Stimulated activated CD8-positive, alpha-beta memory T cell treated with anti-CD3 and anti-CD28 coated beads, Interleukin-7, amount 100 ng/mL, for 24 hours (primary cell): ENCODE measurements at places on chromosomes 2 and 18.

- DNase-seq: no peak
Measured at GRCh38 chr2:167293943-167294775, 405.9 kb downstream of the XIRP2 start.

GRCh38 chr2:232523682-232524597, 2.0 kb upstream of the CHRND start:
- no peak for DNase-seq

GRCh38 chr2:218031771-218032257, 29.0 kb upstream of the TNS1 start:
- no peak for DNase-seq

GRCh38 chr2:207164006-207164831, 1.5 kb downstream of the KLF7 start:
- no peak for DNase-seq

DNA sequence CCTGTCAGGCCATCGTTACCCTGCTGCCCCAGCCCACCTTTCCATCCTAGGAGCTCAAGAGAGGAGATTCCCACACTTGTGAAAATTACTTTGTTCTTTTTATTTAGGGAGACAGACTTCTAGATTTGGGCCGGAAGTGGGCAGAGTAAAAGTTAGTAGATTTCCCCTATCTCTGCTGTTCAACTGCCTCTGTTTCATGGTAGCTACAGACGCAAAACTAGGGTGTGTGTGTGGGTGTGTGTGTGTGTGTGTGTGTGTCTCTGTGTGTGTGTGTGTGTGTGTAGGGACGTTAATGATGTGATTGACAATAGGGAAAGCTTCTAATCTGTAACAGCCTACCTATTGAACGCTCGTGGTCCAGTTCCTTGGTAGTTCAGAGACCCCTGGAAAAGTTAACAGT, 438 bp downstream of the PSMA8 start:
- DNase-seq: no peak

DNA sequence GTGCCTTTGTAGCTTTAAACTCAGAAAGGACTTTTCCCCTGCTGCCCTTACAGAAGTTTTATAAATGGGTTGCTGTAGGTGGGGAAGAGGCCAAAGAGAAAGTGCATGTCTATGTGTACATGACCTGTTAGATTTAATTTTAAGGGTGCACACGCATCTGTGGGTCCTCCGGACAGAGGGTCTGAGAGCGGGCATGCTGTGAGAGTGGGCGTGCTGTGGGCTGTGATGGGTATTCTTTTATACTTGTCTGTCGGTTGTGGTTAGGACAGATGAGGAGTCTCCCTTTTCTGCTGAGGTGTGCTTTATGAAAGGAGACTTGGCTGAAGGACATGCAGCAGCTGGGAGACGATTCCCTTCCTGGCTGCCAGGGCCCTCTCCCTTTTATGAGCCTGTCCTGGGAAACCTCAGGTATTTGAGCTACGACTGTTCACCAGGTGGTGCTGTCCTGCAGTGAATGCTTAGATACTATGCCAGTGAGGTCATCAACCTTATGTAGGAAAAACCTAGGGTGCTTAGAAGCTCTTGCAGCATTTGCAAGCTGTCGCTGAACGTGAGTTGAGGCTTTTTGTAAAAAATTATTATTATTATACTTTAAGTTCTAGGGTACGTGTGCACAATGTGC, 67.5 kb downstream of the TANC1 start:
- no peak for DNase-seq

DNA sequence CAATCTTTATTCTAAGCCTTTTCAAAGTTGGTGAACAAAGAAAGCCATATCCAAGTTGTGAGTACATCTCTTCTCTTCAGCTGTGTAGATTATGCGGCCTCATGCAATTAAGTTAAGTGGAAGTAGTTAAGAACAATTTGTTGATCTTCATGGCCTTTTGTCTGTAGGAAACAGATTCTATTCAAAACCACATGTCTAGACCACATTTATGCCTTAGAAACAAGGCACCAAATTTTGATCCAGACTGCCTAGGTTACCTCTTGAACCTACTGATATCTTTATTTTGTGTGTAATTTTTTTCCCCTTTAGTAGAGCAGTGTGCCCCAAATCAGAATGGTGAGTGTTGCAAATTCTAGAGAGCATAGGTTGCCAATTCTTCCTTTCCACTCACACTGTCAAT, 101.6 kb upstream of the CERS6 start:
- no peak for DNase-seq

DNA sequence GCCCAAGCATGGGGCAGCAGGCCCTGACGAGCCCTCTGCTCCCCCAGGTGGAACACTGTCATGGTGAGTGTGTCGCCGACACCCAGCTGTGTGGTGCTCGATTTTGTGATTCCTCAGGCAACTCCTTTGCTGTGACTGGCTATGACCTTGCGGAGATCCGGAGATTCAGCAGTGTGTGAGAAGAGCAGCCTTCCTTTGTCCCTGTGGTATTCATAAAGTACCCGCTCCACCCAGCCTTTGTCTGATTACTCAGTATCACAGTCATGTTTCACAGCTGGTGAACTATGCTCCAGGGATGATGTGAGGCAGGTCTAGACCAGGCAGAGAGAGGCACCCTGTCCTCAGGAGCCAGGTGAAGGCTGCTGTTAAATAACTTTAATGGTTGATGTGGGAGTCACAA, 4.0 kb downstream of the WDR54 start:
- DNase-seq: no peak

GRCh38 chr2:230457073-230457768, 41.2 kb downstream of the SP100 start:
- no peak for DNase-seq

- DNase-seq: no peak
Measured at GRCh38 chr2:223048519-223048918, 3.5 kb upstream of the KCNE4 start.

DNA sequence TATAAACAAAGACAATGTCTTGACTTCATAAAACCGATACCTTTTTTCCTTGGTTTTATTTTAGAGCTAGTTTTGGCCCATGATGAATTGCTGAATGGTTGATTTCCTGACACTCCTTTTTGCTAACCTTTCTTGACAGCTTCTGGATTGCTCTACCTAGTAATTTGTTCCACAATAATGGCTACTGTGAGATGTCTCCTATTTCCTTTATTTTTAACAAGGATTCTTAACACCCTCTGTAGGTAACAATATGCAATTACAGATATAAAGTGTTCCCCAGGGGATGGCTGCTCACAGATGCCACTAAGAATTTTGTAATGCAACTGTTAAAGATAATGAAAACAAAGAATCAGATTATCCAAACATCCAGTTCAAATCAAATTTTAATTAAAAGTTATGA, 100.8 kb upstream of the ATP5MC3 start:
- no peak for DNase-seq

DNA sequence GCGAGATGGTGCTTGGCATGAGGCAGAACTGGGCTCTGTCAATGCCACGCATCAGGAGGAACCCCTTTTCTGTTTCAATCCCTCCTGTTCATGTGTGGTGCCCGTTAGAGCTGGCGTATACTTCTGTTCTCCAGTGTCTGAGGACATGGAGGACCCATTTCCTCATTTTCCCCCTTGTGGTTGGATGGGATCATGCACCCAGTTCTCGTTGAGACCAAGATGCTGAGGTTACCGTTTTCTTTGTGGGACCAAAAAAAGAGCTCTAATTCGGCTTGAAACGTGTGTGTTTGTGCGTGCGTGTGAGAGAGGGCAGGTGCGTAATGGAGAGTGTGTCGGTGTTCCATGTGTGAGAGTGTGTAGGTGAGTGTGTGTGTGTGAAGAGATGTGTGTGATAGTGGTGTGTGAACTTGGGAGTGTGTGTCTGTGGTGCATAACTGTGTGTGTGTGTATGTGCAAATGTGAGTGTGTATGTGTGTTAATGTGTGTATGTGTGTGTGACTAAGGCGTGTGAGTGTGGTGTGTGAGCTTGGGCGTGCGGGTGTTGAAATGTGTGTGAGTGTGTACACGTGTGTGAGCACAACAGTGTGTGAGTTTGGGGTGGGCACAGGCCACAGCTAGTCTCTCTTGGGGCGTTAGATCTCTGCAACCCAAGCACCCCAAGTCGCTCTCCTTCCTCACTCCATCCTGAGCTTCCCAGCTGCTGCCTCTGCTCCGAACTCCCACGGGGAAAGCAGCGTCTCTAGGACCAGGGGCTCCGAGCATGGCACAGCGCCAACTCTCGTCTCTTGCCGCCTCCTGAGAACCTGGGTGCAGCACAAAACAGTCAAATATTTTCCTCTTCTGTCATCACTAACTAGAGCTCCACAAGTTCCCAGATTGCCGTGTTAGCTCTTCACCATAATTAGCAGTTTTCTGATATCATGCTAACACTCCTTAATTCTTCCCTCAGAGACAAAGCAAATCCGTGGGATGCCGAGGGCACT, 75.8 kb downstream of the LONRF2 start:
- no peak for DNase-seq

- no peak for DNase-seq
Measured at GRCh38 chr2:190138032-190138431, 75.5 kb upstream of the MSTN start.

GRCh38 chr2:196653843-196654242, 14.3 kb downstream of the CCDC150 start:
- no peak for DNase-seq

DNA sequence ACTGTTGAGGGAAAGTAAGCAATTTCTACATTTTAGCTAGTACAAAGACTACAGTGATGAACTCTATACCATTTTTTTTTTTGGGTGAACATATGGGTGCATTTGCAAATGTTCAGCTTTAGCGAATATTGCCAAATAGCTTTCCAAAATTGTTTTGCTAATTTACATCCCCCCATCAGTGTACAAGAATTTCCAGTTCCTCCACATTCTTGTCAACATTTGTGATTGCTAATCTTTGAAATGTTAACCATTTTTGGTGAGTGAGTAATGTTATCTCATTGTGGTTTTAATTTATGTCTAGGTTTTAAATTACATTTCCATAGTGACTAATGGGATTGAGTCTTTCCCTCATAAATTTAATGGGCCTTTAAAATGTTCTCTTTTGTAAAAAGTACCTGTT, 16.4 kb upstream of the CNRIP1 start:
- no peak for DNase-seq

GRCh38 chr2:204115137-204116056, 178.8 kb downstream of the ICOS start:
- no peak for DNase-seq

- DNase-seq: no peak
Measured at GRCh38 chr2:60717691-60718090, 38.4 kb upstream of the PAPOLG start.

- DNase-seq: no peak
Measured at GRCh38 chr18:63892566-63892965, 5.1 kb downstream of the SERPINB2 start.

DNA sequence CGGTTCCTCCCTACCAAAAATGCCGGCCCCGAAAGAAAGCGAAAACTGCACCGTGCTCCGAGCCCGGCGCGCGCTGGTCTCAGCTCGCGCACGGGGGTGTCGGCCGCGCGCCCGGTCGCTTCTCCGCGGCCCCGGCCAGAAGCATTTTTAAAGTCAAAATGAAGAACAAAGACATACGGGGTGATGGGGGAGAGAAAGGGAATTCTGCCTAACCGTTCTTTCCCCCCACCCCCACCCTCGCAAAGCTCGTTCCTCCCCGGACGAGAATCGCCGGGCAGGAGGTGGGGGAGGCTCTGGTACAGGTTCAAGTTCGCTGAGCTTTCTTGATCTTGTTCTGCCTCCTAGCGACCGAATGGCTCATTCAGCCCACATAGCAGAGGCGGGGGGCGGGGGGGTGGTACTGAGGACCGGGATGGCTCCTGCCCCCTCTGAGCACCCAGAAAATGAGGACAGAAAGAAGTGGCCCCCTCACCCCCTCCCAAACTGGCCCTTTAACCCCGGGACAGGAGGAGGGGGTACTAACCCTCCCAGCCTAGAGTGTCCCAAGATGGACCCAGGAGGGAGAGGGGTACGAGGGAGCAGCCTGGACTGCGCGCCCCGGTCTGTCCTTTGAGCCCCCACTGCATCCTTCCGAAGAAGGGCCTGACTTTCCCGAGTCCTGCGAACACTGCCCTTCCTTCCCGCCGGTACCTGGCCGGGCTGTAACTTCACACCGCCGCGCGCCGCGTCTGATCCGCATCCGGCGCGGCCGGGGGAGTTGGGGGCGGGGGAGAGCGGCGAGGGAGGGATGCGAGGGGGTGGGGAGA, 3.1 kb downstream of the BCL11A start:
- DNase-seq: no peak
